ENCODE measurements at places on chromosomes 5 and 9.

DNA sequence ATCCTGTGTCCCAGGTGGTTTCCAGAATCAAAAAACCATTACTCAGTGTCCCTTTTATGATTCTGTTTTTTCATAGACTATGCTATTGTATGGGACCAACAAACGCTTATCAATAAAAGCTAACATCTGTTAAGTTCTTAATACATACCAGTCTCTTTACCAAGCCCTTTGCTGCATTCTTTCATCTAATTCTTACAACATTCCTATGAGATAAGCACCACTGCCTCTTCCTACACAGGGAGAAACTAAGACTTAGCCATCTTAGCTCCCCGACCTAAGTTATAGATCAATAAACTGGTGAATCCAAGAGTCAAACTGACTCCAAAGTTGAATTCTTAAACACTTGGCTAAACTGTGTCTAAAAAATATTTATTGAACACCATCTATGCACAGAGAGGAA lies 26.6 kb downstream of the DRD1 start:
- no peak for DNase-seq

DNA sequence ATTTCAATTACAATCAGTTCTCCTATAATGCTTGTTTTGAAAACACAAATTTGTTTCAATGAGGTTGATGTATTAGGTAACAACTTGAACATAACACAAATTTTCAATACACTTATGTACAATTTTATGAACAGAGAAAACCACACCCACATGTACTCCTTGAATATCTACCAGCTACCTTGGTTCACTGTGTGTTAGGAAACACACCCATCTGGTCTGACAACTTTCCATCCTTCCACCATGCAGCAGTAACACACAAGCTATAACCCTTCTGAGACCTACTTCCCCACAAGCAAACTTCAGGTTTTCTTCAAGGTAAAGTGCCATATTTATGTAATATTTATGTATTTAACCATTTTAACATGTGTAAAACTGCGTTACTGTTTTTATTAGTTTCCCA lies 36.4 kb upstream of the UBQLN1 start:
- no peak for DNase-seq

GRCh38 chr5:89313044-89313443 lies 430.1 kb upstream of the MEF2C start:
- no peak for DNase-seq

DNA sequence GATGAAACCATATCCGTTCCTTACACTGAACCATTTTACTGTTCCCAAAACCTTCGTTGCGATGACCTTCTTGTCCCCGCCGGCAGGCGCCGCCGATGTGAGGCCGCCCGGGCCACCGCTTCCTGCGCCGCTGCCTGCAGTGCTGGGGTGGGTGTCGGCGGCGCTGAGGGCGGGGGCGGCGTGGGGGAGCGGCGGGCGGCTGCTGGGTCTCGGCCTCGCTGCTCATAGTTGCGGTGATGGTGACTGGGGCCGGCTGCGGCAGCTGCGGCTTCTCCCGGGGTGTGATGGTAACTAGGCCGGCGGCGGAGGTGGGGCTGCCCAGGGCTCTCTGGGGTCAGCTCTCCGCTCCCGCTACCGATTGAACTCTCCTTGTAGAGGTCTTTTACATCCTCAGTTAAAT lies 14.1 kb upstream of the OR2S2 start:
- peak; percentile 24 for DNase-seq

DNA sequence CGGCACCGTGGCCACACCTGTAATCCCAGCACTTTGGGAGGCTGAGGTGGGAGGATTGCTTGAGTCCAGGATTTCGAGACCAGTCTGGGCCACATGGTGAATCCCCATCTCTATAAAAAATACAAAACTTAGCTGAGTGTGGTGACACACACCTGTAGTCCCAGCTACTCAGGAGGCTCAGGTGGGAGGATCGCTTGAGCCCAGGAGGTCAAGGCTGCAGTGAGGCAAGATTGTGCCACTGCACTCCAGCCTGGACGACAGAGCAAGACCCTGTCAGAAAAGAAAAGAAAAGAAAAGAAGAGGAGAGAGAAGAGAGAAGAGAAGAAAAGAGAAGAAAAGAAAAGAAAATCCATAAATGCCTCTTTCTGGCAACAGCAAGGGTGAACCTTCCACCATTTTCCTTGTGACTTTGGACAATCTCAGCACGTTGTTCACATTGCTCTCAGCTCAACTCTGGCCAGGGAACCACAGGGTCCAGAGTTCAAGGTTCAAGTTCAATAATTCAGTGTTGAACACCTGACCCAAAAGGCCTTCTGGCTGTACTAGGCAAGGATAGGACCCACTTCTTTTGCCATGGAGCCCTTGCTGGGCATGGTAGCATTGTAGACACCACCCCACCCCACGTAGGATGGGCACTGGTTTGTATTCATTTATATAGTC lies 14.6 kb upstream of the DUSP1 start:
- no peak for DNase-seq

DNA sequence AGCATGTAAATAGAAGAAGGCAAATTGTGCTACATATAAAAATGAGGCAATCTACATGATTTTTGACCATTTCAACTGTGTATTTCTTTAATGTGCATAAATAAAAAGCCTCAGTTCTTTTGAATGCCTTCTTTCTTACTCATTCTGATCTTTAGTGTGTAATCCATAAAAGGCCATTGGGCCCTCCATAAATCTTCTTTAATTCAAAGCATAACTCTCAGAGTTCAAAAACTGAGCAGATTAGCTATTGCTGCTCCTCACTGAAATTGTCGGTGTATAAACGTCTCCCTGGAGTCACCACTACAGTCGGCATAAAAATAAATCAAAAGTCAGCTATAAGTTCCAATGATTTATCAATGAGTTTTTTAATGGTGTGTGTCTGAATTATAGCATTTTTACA lies 45.3 kb upstream of the ADAMTSL1 start:
- DNase-seq = no peak

- no peak for DNase-seq
These were observed 8.2 kb downstream of the GNE start for GRCh38 chr9:36250079-36250478.

GRCh38 chr5:93192087-93192486 lies 388.9 kb downstream of the NR2F1-AS1 start:
- no peak for DNase-seq

- DNase-seq = no peak
These were observed 32.4 kb downstream of the RASEF start for GRCh38 chr9:83030391-83031107.

DNA sequence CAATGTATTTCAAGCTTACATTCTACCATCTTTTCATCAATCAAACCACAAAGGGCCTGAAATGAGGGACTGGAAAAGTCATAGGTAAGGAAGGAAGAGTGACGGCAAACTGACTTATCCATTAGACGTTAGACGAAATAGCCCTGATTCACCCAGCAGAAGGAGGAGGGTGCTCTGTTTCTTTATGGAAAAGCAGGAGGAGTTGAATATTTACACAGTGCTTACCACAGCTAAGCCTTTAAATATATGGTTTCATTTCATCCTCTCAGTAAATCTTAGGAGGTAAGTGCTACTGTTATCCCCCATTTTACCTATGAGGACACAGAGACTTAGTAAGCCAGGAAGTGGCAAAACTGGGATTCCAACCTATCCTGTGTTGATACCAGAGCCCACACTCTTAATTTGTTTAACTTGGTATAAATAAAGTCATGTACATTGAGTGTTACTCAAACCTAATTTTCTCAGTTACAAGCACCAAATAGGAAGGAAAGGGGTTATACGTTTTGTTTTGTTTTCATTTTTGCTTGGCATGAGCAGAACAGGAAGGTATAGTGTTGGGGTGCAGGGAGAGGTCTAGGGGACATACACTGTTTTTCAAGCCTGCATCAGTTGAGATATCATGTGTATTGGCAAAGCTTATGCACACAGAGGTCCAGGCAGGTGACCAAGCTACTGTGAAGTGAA lies 98.1 kb upstream of the IFNK start:
- DNase-seq = no peak

DNA sequence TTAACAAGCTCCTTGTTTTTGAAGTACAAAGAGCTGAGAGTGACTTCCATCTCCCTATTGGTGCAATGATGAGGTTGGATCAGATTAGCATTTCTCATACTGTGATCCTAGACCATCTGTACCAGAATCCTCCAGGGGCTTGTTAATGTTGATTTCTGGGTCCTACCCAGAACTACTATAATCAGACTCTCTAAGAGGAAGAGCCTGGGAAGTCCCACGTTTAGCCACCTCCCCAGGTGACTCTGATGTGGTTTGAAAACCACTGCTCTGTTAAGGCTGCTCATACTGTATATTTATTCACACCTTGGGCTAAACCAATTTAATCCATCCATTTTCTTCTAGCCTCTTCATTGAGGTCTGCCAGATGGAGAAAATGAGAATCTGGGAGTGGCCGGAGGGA lies 49.6 kb upstream of the SMIM32 start:
- DNase-seq = no peak

- no peak for DNase-seq
These were observed 88.0 kb downstream of the TENT4A start for GRCh38 chr5:6801236-6801635.

DNA sequence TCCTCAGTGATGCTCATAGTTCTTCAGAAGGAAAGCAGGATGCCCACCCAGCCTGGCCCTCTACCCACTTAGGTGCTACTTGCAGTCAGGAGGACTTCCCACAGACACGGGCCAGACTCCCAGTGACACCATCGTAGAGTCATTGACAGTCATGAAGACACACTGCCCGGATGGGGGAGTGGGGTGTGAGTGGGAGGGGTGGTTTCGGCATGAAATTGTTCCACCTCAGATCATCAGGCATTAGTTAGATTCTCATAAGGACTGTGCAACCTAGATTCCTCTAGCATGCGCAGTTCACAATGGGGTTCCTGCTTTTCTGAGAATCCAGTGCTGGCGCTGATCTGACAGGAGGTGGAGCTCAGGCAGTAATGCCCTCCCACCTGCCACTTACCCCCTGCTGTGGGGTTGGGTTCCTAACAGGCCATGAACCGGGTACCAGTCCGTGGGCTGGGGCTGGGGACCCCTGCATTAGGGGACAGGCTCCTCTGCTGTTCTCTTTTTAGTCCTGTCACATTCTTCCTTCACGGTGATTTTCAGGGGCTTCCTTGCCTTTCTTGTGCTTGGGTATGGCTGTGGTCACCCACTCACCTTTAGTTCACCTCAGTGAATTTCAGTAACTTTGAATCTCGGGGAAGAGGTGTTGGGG lies 88.2 kb upstream of the ANKRD55 start:
- DNase-seq = no peak

GRCh38 chr5:9015937-9016270 lies 530.0 kb downstream of the SEMA5A start:
- no peak for DNase-seq

DNA sequence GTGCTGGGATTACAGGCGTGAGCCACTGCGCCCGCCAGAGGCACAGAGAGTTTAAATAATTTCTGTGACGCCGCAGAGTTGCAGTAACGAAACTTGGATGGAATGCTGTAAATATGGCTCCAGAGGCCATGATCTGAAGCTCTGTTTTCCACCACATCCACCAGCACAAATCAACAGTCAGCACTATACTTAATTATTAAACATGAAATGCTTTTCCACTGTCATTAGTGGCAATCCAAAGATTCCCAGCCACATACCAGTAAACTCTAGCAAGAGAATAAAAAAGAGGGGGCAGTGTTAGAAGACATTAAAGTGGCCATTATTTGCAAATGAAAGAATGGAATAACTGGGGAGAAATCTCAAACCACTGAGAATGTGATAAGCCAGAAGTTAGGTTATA lies 242.5 kb downstream of the DIRAS2 start:
- no peak for DNase-seq

DNA sequence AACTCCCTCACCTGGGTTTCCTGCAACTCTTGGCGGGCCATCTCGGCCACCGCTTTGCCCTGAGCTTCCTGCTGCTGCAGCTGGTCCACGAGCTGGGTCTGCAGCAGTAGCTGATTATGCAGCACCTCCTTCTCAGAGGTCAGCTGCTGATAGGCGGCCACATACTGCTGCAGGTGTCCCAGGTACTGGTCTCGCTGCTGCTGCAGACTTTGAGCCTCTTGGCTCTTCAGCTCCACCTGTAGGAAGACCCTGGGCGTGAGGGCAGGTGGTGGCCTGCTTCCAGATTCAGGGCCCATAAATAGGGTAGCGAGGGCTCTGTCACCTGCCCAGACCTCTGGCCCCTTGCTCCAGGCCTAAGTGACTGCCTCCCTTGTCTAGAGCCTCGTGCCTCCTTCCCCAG lies 16.7 kb downstream of the GOLGA2 start:
- DNase-seq = no peak

- DNase-seq = no peak
These were observed 484.8 kb downstream of the ZSWIM6 start for GRCh38 chr5:61816585-61817450.

DNA sequence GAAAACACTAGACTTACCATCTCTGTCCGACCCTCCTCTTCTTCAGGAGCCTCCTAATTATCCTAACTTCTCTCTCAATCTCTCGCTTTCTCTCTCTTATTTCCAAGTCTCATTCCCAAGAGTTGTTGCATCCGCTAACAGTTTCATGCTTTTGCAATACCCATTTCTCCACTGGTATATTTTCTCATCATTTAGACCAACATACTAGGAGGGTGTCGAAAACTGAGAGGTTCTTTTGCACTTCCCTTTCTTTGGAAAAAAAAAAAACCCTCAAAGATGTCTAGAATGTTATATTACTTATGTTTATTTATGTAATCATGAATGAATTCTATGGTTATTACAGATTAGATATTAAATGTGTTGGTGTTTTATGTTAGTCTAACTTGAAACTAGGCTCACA lies 35.9 kb downstream of the SPZ1 start:
- DNase-seq = no peak

- no peak for DNase-seq
These were observed 62.4 kb downstream of the GALNT12 start for GRCh38 chr9:98869866-98870265.

All from stimulated activated CD8-positive, alpha-beta memory T cell treated with anti-CD3 and anti-CD28 coated beads, Interleukin-12 subunit alpha, Interleukin-12 subunit beta, amount 100 ng/mL, for 4 hours (primary cell).